ENCODE measurements at places on chromosomes 3 and 15. TPM values are rescaled to one million over a fixed set of nuclear protein-coding genes. Genes with fewer than 3 reads are reported as not detected.

The SNRPN gene
- polyA plus RNA-seq = 285 TPM

The GNAT1 gene
- polyA plus RNA-seq = not detected

DNA sequence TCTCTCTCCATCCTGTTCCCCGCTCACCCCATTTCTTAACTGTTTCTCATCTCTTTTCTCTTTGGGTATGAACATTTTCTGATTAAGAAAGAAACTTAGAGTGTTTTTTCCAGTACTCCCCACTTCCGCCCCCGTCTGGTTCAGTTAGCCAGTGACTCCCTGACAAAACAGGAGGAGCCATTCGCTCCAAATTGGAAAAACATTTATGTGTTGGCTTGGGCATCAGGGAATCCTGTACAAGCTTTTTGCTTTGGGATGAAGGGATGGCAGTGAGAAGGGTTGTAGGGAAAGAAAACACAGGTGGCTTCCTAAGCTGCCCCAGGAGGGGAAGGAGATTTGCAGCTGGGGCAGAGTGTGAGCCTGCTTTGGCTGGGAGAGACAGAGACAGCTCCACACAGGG, 47.0 kb downstream of the BOC start:
- no peak for DNase-seq

The CHRFAM7A gene
- 2.6 TPM for polyA plus RNA-seq

The LRTM1 gene
- polyA plus RNA-seq = not detected

GRCh38 chr3:31908391-31909097, 72.5 kb downstream of the OSBPL10 start:
- DNase-seq = no peak

GRCh38 chr3:36741285-36741684, 23.1 kb downstream of the DCLK3 start:
- no peak for DNase-seq

The C3orf70 gene
- 0.75 TPM for polyA plus RNA-seq

The SCG5 gene
- polyA plus RNA-seq = 0.65 TPM

DNA sequence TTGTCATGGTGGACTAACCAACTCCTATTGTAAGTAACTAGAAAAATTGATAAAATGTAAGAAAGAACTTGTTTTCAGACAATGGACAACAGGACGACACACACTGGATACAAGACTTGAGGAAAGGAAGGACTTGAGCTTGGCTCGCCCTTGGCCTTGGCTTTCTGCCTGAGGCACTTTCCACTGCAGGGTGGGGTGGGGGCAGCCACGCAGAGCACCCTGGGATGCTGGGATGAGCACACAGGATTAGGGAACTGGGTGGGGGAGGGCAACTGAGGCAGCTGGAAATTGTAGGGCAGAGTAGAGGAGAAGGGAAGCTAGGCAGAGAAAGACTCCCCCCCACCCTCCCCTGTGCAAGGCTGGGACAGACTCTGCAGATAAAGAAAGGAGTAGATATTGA, 25.5 kb upstream of the HHATL start:
- DNase-seq = peak; percentile 66

DNA sequence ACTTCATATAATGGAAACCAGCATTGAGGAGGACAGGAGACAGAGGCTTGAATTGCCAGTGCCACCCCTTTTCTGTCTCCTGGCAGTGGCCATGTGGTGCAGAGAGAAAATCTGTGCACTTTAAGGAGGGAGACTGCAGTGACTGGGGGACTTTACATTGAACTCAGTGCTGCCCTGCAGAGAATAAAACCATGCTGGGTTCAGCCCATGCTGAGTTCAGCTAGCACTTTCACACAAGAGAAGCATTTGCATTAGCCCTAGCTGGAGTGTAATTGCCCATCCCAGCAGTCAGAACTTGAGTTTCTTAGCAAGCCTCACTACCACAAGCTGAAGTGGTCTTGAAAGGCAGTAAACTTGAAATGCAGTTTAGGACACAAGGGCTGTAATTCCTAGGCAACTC, 677.5 kb downstream of the ZPLD1 start:
- no peak for DNase-seq

DNA sequence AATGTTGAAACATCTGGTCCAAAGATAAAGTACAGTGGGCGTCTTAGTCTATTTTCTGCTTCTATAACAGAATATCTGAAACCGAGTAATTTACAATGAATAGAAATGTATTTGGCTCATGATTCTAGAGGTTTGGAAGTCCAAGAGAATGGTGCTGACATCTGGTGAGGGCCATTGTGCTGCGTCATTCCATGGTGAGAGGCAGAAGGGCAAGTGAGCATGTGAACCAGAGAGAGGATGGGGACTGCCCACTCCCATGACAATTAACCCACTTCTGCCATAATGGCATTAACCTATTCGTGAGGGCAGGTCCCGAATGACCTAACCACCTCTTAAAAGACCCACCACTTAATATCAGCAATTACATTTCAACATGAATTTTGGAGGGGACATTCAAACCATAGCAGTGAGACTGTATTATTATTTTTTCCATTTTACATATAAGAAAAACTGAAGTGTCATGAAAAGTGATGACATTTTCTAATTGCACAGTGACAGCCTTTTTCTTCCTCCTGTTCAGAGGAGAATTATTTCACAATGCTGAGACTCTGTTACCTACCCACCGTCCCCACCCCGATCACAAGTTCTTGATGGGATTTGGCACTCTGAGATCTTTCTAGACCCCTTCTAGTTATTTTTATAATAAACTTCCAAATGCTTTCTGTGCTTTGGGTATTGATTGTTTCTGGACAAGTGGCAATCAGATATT, 238.8 kb downstream of the RPLP1 start:
- DNase-seq = no peak

The SLC22A13 gene
- 0.44 TPM for polyA plus RNA-seq

The EPB42 gene
- polyA plus RNA-seq = not detected

DNA sequence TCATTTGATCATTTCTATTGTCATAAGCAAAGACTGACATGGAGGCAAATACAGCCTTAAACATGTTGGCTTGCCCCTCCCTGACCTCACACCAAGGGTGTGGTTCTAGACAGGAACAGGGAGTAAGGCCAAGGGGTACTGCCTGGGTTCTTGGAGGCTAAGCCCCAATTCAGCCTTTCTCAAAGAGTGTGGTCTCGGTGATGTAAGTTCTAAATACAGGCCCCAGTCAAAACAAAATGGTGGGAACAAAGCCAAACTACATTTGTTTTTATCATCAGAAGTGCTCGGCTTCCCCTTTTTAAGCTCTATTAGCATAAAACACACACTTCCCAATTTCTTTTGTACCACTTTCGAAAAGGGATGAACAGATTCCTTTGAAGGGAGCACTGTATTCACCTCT, 129.5 kb downstream of the ATP8B4 start:
- DNase-seq = no peak

GRCh38 chr15:32099956-32100684, 69.8 kb downstream of the CHRNA7 start:
- DNase-seq = no peak

- no peak for DNase-seq
Measured at GRCh38 chr3:143795874-143796273, 52.4 kb downstream of the SLC9A9 start.

The NME9 gene
- not detected for polyA plus RNA-seq

DNA sequence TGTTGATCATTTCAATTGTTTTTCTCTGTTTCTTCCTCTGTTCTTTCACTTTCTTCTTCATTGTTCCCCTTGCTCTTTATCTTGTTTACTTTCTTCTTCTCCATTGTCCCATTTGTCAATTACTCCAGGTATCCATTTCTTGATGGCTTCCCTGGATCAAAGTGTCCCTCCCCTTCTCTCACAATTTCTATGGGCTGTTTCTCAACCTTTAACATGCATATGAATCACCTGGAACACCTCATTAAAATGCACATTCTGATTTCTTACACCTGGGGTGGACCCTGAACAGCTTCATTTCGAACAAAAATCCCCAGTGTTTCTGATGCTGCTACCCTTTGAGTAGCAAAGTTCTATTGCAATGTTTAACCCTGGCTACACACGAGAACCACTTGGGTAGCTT, 454.8 kb downstream of the EPHA6 start:
- no peak for DNase-seq

GRCh38 chr3:124322966-124323365, 331.0 kb upstream of the ROPN1 start:
- DNase-seq = no peak

- DNase-seq = no peak
Measured at GRCh38 chr3:171743327-171744157, 66.7 kb downstream of the PLD1 start.

- no peak for DNase-seq
Measured at GRCh38 chr3:150737874-150738679, 24.9 kb downstream of the SIAH2 start.

The TCAIM gene
- 15.2 TPM for polyA plus RNA-seq

The PIGZ gene
- 7.3 TPM for polyA plus RNA-seq

The RPN1 gene
- polyA plus RNA-seq = 238 TPM

- peak; percentile 12 for DNase-seq
Measured at GRCh38 chr3:98710067-98710659, 53.0 kb upstream of the ST3GAL6 start.

GRCh38 chr15:43100971-43101370, 4.9 kb downstream of the UBR1 start:
- no peak for DNase-seq

- DNase-seq = no peak
Measured at GRCh38 chr3:55526332-55527030, 39.4 kb upstream of the WNT5A start.

The CTXN2 gene
- not detected for polyA plus RNA-seq

- no peak for DNase-seq
Measured at GRCh38 chr3:87420171-87420570, 143.8 kb upstream of the POU1F1 start.

The PYGO1 gene
- polyA plus RNA-seq = 1.2 TPM

DNA sequence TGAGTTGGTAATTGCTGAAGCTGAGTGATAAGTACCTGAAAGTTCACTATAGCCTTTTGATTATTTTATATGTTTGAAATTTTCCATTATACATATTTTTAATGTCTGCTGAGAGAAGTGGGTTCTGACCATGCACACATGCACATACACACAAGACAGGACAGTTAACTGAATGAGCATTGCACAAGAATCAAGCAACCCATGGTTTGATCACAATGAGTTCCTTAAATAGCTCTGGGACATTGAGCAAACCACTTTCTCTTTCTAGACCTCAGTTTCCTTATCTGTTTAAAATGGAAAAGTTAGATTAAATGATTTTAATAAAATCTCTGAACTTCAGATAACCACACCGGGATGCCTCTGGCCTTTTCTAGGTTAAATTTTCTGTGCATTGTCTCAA, 26.7 kb downstream of the SNTN start:
- no peak for DNase-seq

The CPN2 gene
- 0.12 TPM for polyA plus RNA-seq

- DNase-seq = no peak
Measured at GRCh38 chr3:71309342-71309741, 274.2 kb downstream of the FOXP1 start.

DNA sequence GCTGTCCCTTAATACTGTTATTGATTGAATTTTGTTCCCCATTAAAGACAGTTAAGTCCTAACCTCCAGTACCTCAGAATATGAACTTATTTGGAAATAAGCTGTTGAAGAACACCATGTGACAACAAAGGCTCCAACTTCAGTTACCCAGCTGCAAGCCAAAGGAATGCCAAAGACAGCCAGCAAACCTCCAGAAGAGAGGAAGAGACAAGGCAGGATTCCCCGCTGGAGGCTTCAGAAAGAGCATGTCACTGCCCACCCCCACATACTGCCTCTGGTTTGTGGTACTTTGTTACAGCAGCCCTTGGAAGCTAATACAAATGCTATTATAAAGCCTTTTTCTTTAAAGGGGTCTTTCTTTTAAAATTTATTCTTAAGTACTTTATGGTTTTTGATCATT, 18.4 kb upstream of the NEK10 start:
- no peak for DNase-seq

- DNase-seq = no peak
Measured at GRCh38 chr3:76965122-76965725, 74.7 kb upstream of the ROBO2 start.

- DNase-seq = no peak
Measured at GRCh38 chr15:100038736-100039135, 303.0 kb downstream of the ADAMTS17 start.

GRCh38 chr3:70982700-70983140, 600.8 kb downstream of the FOXP1 start:
- DNase-seq = peak; percentile 54

The GOLGA6A gene
- not detected for polyA plus RNA-seq

All from heart right ventricle (tissue), 16 donors.